ENCODE measurements at places on chromosomes 6 and 20.

DNA sequence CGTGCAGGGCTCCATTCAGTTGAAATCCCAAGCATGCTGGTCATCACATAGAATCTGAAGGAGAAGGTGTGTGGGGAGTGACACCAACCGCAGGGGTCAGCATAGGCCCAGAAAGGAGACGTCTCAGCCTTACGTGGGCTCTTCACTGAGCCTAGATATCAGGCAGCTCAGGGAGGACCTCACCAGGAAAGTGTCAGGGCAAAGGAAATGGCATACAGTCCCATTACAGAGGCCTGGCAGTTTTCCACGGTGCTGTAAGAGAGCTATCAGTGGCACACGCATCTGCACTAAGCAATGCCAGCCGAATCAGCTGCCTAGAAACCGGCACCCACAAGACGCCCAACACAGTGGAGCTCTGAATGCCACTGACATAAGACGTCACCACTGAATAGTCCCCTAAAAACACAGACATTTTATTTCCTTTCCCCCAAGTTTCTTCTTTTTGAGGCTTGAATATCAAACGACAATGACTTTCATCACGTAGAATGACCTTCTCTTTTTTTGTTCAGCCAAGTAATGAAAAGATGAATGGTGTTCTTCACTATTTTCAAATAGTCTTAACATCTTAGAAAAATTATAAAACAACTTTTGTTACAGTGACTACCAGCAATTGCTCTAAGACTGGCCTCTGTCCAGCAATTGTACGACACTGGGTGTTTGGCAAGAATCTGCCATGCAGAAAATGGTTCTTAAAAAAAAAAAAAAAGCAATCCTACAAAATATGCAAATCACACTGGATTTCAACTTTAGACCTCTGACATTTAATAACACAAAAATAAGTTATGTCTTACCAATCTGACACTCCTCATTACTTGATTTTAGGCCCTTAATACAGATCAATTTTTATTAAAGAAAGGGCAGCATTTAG, 88.9 kb upstream of the FOXQ1 start:
- DNase-seq: no peak

- DNase-seq: no peak
Observed at GRCh38 chr20:23596579-23597250, 9.0 kb downstream of the CST9 start.

DNA sequence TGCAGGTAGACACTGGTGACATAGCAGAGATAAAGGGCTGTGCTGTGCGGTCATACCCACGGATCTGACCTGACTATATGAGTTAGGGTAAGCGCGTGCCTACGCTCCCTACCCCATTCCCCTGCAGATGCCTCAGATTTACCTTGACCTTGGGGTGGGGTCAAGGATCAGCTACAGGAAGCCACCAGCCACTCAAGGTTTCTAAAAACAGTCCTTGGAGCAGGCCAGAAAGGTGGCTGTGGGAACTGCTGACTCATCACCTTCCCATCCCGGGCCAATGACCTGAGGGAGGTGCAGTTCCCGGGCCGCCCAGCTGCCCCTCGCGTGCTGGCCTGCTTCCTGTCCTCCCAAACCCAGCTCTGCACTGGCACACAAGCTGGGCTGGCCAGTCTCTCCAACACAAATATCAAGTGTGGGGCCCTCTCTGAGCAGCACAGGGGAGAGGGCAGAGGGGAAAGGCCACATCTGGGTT, 23.0 kb downstream of the KCNK5 start:
- DNase-seq: no peak

DNA sequence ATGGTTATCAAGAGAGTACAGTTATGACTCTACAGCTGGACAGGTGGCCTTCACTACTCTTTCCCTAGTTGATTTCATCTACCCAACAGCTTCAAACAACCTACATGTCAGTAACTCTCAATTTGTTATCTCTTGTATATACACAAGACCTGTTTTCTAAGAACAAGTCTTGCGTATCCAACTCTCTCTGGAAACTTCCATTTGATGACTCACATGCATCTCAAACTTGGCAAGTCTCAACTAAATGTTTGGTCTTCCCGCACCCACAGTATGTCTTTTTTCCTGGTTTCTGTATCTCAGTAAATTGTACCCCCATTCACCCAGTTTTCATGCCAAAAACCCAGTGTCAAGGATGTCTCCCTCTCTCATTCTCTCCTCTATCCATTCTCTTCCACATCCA, 97.7 kb downstream of the BTBD9 start:
- no peak for DNase-seq

- DNase-seq: no peak
Observed at GRCh38 chr20:40646361-40646760, 42.7 kb downstream of the MAFB start.

- no peak for DNase-seq
Observed at GRCh38 chr20:48455651-48456365, 372.0 kb downstream of the PREX1 start.

DNA sequence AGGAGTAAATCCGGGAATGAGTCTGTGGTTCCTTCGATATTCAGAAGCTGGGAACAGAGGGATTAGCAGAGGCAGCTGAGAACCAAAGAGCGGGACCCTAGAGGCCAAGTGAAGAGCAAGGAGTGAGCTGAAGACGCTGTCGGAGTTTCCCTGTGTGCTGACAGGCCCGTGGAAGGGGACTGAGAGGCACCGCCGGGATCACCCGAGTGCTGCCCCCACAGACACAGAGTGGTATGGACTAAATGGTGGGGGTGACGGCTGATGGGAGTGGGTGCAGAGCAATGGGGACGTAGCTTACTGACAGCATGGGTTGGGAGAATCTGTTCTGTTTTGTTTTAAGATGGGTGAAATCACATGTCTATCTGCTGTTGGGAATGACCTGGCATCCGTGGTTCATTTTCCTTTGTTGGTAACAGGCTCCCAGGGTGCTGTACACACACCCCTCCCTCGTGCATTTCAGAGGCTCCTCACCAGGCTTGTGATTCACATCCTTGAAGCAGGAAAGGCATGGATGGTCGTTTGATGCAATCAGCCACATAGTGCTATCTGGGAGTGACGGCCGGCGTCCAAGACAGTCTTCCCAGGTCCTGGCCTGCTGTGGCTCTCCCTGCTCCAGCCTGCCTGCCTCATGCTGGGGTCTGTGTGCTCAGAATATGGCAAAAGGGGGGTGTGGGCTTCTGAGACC, 97.4 kb downstream of the THBS2 start:
- no peak for DNase-seq

GRCh38 chr6:125066140-125066539, 87.4 kb upstream of the TPD52L1 start:
- no peak for DNase-seq

DNA sequence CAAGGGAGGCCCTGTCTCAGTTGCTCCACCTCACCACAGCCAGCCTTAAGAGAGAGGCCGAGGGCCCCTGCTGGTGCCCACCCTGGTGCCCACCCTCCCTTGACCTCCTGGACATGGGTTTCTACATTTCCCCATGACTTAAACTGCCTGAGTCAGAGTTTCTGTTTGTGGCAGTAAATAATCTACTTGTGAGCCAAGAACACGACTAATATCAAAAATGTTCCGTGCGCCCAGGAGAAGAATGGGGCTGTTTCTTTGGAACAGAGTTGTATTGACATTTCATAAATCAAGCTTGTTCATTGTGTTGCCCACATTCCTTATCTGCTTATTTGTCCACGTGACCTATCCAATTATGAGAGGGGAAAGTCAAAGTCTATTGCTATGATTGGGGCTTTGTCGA, 143.5 kb downstream of the ANKRD60 start:
- DNase-seq: no peak

GRCh38 chr6:107653183-107653580, 163.3 kb downstream of the SOBP start:
- no peak for DNase-seq

DNA sequence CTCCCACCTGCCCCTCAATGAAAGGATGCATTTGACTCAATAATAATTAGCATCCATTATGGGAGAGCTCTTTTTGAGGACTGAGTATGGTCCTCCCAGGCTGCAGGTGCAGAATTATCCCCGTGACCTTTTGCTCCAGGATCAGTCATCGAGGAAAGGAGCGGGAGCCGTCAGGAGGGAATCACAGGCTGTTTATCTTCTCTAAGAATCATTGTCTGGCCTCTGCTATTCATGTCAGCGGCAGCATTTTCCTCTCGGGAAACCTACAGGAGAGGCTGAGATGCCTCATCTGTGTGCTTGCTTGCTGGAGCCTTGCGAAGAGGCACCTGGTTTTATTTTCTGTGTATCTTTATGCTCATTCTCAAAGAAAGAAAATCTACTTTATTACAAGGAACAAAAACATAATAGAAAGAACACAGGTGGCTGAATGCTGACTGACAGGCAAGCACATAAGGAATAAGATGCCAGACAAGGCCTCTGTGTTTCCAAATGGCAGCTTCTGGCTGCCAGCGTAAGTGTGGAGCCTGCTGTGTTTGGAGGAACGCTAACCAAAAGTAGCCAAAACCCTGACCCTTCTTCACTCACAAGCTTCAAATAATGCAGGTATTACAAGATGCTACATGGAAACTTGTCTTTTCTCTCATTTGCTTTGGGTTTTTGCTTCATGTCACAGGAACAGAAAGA, 539.1 kb upstream of the MARCKS start:
- no peak for DNase-seq

DNA sequence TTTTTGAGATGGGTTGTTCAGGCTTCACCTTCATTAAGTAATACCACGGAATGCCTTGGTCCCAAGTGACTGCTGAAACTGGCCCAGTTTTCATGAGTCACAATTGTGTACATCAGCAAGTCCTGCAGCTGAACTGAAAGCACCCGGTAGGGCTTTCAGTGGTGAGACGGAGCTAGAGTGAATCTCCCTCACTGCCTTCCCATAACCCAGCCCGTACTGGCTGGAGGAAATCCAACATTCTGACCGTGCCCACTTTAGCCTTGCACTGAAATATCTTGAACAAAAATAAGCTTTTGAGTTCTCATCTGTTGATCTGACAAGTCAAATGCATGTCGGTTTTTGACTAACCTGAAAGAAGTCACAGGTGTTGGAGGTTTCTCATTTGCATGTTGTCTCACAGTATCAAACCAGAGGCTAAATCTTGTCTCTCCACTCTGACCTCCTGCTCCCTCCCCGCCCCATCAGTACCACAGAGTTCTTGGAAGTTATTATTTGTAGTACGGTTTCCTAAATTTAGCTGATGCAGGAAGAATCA, 35.9 kb downstream of the DUSP22 start:
- DNase-seq: no peak

GRCh38 chr6:35025232-35026188, 115.6 kb downstream of the TCP11 start:
- DNase-seq: no peak

- no peak for DNase-seq
Observed at GRCh38 chr20:11266571-11266970, 592.8 kb upstream of the JAG1 start.

GRCh38 chr6:6635291-6635690, 46.8 kb downstream of the LY86 start:
- no peak for DNase-seq

GRCh38 chr6:6002005-6002847, 4.5 kb downstream of the NRN1 start:
- no peak for DNase-seq

- DNase-seq: no peak
Observed at GRCh38 chr6:160254467-160255312, 3.9 kb downstream of the SLC22A2 start.

GRCh38 chr6:127302728-127303660, 36.3 kb downstream of the RNF146 start:
- DNase-seq: peak; percentile 17

DNA sequence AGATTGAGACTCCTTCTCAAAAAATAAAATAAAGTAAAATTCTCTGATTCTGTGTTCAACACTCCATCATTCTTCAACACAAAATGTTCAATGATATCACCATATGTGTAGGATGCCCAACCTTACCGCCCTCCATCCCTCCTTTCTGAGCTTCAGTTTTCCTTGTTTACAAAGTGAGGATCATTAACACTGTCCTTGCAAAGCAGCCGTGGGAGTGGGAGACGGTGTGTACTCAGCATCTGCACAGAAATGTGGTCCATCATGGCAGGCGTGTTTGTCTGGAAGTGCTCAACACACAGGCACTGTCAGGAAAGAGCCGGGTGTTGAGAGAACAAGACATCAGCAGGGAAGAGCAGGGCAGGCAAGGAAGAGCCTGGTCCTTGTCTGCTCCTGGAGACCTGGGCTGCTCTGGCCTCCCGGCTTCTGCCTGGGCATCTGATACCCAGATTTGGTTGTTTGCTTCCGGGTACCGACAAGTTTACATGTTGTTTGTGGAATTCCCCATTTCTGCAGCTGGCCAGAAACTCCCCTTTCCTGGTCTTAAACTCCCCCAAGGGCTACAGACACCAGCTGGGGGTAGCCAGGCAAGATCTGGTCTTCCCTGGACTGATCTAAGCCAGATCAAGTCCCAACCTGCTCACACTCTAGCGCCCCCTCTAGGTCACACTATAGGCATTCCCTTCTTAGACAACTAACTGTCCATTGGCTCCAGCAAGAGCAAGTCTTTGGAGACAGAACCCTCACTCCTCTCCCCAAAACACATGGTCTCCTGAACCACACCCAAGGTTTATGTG, 26.7 kb upstream of the TTPAL start:
- DNase-seq: no peak

DNA sequence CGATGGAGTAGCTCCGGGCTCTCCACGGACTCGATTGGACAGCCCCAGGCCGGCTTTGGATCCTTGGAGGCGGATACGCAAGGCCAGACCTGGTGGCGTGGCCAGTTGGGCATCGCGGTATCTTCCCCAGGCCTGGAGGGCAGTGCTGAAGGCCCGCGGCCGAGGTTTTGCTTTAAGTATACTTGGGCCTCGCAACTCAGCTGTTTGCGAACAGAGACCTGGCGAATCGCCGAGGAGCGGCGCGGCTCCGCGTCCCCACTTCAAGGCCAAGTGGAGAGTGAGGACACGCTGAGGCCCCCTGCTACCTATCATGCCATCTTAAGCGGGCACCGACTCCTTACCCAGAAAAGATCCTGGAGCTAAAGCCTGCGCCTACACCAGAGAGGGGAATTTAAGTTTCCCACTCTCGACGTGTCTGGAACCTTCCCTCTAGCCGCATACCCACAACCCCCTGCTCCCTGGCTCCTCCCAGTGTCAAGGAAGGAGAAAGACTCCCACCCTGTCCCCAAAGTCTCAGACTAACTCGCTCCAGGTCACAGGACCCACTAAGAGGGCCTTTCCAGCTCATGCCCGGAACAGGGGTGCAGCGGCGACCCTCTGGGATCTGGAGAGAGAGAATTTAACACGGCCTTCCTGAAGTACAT, 4.1 kb downstream of the LINC00237 start:
- DNase-seq: no peak

- no peak for DNase-seq
Observed at GRCh38 chr6:107670792-107671199, 153.3 kb downstream of the SCML4 start.

DNA sequence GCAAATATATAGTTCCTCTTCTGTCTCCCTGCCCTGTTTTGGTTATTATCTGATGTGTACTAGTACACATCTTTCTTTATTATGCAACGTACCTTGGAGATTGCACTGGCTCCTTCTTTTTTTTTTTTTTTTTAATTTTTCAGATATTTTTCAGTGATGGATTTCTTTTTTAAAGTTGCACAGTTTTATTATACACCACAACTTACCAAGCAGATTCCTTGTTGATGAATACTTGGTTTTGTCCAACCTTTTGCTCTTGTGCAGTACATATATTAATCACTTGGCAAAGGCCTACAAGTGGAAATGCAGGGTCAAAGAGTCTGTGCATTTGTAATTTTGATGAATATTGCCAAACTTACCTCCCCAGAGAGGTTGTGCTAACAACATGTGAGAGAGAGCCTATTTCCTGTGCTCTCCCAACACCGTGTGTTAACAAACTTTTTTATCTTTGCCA, 50.1 kb upstream of the RNF24 start:
- no peak for DNase-seq
